Neural progenitor cell (in vitro differentiated cells): ENCODE measurements at places on chromosomes 2 and 18. TPM values are rescaled to one million over a fixed set of nuclear protein-coding genes. Genes with fewer than 3 reads are reported as not detected.
A peak's percentile ranks its signal among the peaks of the same experiment; 100 is the strongest.

The LONRF2 gene
- total RNA-seq: 0.34 and 0.37 TPM in 2 replicates

The DNAJB2 gene
- total RNA-seq: 35.0 and 37.0 TPM in 2 replicates

- no peak for DNase-seq
These were observed 144.1 kb downstream of the CDC42EP3 start for GRCh38 chr2:37527361-37527760.

DNA sequence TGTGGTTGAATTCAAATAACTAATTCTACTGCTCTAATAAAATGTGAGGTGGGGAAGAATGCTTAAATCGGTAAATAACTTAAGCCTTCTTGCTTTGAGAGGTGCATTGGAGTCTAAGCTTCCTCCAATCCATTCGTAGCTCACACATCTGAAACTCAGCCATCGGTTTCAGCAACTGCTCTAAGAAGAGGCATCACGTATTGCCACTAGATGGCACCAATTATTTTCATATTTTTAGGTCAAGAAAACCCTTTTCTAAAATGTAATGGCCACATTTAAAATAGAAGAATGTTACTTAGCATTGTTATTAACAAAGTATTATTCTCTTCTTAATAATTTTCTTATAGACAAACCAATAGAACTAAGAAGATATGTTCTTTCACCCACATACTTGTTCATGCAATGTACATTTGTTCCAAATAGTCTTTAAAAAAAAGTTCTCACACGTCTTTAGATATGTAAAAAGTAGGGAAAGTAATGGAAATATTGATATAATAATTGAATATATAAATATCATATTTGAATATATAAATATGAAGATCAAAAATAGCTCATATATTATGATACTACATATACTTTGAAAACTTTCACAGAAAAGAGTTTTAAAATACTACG is 229.8 kb downstream of the CCDC178 start:
- DNase-seq: peak; percentile 65
